ENCODE measurements at places on chromosomes 7 and 10.

DNA sequence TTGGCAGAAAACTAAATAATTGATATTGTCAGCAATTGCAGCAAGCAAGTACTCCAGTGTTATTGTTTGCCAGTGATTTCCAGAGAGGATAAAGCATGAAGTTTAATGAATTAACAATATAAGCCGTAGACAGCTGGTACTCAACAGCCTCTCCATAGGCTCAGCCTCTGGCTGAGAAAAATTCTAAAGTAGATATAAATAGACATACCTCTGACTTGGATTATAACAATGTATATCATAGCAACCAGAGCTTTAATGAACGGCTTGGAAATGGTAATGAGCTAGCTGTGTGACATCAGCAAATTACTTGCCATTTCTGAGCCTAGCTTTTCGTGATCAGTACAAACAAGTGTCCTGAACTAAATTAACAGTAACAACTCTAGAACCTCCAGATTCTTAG, 1055.4 kb upstream of the AUTS2 start:
- DNase-seq: no peak

GRCh38 chr10:113683300-113683699, 3.6 kb downstream of the CASP7 start:
- no peak for DNase-seq

GRCh38 chr10:91944880-91945630, 21.5 kb downstream of the BTAF1 start:
- no peak for DNase-seq

- no peak for DNase-seq
Measured at GRCh38 chr7:96034940-96035727, 262.8 kb downstream of the DYNC1I1 start.
